ENCODE measurements at places on chromosomes 2 and 18.

DNA sequence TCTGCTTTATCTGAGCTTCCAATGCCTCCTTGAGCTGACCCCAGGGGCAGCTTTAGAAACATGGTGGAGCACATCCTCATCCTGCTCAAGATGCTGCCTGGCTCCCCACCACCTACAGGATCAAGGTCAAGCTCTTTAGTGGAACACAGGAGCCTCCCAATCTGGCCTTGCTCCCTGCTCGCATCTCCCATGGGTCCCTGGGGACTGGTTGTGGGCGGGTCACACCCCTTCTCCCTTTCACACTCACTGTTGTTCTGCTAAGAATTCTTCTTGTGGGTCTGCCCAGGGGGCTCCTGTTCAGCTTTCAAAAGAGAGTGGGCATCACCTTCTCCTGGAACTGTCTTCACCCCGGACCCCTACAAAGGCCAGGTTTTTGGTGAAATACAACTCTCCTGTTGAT lies 8.4 kb upstream of the NT5DC4 start:
- DNase-seq = no peak

DNA sequence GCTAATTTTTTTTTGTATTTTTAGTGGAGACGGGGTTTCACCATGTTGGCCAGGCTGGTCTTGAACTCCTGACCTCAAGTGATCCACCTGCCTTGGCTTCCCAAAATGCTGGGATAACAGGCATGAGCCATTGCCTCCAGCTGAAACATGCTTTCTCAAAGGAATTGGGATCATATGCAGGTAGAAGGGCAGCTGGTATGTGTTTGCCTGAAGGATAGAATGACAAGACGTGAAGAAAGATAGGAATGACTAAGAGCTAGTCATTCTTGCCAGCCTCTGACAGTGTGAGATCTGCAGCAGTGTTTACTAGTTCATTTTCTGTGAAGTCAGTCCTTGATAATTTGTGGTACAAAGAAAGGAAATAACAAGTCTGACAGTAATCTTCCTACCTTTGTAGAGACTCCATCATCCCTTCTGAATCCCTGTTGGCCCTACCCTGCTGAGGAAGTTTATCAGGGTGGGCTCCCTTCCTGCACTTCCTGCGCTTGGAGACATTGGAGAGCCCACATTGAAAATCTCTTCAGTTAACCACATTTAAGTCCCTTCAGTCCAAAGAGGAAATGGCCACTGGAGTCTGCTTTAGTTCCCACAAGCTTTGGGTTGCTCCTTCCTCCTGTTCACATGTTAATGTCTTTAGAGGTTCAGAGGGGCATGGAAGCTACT lies 14.7 kb downstream of the CFLAR start:
- no peak for DNase-seq

GRCh38 chr2:226865273-226865672 lies 29.4 kb downstream of the RHBDD1 start:
- DNase-seq = no peak

DNA sequence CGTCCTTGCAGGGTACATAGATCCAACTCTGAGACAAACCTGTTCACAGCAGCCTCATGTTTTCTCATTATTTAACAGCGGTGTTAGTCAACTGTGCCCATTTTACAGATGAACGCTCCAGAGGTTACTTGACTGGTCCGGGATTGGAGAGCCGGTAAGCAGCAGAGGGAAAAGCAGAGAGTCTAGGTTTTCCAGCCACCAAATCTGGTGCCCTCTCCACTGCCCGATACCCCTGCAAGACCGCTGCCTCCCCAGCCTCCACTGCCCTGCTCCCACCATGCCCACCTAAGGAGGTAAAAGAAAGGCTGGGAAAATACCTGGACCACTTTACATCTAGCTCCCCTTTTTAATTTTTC lies 51.5 kb downstream of the EIPR1 start:
- no peak for DNase-seq

GRCh38 chr18:49486134-49486533 lies 900 bp downstream of the C18orf32 start:
- DNase-seq = no peak

DNA sequence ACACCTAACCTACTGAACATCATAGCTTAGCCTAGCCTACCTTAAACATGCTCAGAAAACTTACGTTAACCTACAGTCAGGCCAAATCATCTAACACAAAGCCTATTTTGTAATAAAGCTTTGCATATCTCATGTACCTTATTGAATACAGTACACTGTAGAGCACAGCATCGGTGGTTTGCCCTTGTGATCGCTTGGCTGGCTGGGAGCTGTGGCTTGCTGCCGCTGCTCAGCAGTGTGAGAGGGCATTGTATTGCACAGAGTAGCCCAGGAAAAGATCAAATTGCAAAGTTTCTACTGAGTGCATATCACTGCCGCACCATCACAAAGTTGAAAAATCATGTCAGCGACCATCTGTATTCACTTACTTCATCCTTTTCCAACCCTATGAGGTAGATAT lies 62.3 kb upstream of the NCK2 start:
- no peak for DNase-seq

DNA sequence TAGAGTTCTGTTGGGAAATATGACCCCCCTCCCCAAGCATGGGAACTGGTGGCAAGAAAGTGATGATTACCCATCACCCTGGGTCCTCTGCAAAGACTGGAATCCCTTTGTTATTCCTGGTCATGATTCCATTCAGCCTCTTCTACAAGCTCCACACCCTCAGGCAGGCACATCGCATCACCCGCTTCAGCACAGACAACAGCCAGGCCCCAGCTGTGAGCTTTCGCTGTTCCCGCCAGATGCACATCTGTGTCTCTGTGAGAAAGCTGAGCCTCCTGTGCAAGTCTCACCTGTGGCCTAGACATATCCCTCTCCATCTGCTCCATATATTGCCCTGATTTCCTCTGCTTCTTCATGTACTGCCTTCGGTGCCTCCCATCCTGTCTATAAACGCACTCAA lies 368.0 kb upstream of the RAB6C start:
- DNase-seq = no peak

- no peak for DNase-seq
Measured at GRCh38 chr2:144692661-144693060, 172.7 kb upstream of the ZEB2 start.

- no peak for DNase-seq
Measured at GRCh38 chr2:9821805-9822445, 21.3 kb upstream of the TAF1B start.

DNA sequence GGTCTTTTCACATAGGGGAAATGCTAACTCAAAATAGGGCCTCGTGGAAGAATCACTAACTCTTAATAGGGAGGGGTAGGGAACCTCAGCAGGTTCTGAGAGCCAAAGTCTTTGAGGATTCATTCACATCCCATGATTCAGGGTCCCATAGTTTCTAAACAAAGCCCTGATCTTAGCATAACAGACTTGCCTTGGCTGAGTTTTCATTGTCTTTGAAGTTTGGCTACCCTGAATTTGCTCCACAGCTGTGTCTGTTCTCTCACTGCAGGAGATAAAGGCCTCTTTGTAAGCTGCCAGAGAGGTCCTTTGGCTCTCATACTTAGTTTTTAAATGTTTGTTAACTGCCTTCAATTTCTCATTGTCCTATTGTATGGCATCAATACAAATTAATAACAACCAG lies 54.5 kb downstream of the ZDBF2 start:
- DNase-seq = no peak

- DNase-seq = no peak
Measured at GRCh38 chr2:59853032-59853431, 700.4 kb downstream of the BCL11A start.

DNA sequence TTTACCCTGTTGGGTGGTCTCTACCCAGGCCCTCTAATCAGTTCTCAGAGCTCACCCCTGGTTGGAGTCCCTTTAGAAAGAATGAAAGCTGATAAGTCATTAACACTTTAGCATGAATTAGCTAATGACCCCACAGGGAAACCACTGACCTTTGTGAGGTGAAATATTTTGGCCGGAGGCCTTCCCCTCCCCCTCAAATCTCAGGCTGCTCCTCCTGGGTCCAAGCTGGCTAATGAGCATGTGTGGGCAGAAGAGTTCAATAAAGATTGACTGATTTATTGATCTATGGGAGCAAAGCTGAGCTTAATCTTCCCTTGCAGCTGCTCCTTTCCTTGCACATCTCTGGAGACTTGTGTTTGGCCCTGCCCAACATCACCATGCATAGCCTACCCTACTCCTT lies 78.8 kb upstream of the CCDC85A start:
- DNase-seq = no peak

DNA sequence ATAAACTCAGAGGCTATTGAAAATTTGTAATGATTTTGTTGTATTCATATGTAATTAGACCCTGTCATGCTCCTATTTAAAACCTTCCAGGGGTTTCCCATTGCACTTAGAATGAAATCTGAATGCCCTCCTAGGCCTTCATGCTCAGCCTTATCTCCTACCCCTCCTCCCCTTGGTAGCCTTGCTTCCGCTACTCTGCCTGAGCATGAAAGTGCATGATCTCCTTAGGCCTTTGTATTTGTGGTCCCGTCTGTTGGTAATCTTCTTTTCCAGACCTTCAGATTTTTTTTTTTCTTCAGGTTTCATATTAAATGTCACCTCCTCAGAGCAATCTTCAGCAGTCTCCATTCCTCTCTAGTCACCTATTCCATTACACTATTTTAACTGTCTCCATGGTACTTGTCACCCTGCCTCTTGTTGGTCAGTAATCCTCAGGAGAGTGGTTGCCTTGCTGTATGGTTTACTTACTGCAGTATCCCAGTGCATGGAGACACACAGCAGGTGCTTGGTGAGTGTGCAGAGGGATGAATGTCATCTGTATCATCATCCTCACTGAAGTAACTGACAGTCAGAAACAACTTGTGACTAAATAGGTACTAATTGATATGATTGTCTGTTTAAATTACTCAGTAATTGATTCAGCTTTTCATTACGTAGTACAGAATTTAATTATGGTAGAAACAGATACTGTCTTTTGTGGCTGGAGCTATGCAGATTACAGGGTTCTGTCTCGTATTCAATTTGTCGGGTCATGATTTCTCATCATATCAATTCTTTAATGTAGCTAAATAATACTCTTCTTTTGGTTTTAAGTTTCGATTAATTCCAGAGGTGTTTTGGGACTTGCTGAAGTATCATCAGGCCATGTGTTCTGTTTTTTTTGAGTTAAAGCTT lies 63.9 kb downstream of the PHLPP1 start:
- DNase-seq = no peak

- DNase-seq = no peak
Measured at GRCh38 chr2:66080127-66080526, 354.8 kb upstream of the MEIS1 start.

- DNase-seq = no peak
Measured at GRCh38 chr2:149595056-149595963, 7.7 kb upstream of the MMADHC start.

- DNase-seq = no peak
Measured at GRCh38 chr18:47737198-47737830, 193.1 kb downstream of the SMAD2 start.

DNA sequence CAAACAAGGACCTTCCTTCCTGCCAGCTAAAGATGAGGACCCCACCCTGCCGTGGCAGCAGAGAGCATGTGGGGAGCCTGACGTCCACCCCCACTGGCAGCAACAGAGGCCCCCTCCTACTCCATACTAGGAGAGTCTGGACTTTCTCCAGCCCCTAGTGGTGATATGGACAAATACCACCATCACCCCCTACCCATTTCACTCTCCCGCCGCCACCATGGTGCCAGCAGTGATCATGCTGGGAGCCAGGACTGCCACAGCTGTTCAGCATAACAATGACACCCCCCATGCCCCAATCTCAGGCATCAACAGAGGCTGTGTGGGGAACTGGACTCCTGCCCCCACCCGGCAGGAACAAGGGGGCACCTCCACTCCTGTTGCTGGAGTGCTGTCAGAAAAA lies 42.7 kb upstream of the ATP9B start:
- DNase-seq = no peak

DNA sequence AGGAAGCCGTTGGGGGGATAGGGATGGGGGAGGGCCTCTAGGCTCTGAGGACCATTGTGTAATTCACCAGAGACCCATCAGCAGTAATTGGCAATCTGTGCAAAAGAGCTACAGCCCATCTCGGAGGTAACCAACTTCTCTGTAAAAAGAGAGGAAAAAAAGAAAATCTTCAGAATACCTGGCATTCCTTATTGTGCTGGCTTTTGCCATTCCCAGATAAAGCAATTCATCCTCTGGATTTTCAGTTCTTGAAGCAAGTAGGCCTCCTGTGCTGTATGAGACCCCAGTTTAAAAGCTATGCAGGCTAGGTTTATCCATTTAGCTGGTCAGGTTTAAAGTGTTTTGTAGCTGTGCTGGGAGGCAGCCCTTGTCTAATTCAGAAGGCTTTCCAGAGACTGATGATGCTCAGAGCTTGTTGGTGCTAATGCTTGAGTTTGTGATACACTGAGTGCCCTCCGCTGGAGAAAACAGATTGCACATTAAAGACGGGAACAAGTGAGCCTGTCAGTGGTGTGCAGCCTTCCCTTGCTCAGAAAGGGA lies at the start of gene LRRTM4:
Gene LRRTM4, minus strand, starts transcription at position 446 of the 540 bp plus-strand sequence.
- peak; percentile 9 for DNase-seq

DNA sequence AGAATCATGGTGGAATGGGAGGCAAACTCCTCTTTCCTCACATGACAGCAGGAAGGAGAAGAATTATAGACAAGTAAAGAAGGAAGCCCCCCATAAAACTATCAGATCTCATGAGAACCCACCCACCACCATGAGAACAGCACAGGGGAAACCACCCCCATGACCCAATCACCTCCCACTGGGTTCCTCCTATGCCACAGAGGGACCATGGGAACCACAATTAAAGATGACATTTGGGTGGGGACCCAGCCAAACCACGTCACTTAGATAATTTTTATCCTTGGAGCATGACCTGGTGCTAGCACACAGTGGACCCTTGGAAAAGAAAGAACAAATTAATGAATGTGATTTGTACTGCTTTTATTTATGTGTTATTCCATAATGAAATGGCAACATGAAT lies 188.6 kb upstream of the NCKAP5 start:
- no peak for DNase-seq

GRCh38 chr2:217249121-217250012 lies 389.5 kb upstream of the TNP1 start:
- no peak for DNase-seq

DNA sequence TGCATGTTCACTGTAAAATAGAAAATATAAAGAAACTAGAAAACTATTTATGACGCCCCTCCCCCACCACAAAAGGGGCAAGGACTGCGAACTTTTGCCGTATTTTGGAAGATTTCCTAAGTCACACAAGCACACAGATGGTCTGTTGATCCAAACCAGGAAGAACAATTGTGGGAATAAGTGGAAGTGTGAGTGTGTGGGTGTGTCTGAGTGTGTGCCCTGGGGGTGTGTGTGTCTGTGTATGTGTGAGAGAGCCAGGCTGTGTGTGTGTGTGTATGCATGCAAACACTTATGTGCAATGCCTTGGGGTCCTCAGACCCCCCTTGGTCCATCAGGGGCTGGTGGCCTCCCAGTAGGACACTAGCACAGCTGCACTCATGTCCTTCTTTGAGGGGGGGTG lies 43.1 kb downstream of the HPCAL1 start:
- DNase-seq = no peak

- DNase-seq = no peak
Measured at GRCh38 chr2:241649927-241650326, 12.4 kb downstream of the ATG4B start.

- no peak for DNase-seq
Measured at GRCh38 chr2:157835425-157835824, 40.7 kb downstream of the ACVR1 start.

- DNase-seq = no peak
Measured at GRCh38 chr18:47881752-47882455, 48.6 kb downstream of the SMAD2 start.
